ENCODE measurements at places on chromosomes 6 and 20.

- DNase-seq, result no peak
These were observed 52.1 kb upstream of the VSTM2L start for GRCh38 chr20:37850724-37851355.

- DNase-seq, result no peak
These were observed 124.8 kb downstream of the AHI1 start for GRCh38 chr6:135372758-135373157.

- DNase-seq, result no peak
These were observed 374.1 kb upstream of the CITED2 start for GRCh38 chr6:139748353-139749146.

GRCh38 chr6:6760002-6760401, 171.5 kb downstream of the LY86 start:
- DNase-seq, result no peak

DNA sequence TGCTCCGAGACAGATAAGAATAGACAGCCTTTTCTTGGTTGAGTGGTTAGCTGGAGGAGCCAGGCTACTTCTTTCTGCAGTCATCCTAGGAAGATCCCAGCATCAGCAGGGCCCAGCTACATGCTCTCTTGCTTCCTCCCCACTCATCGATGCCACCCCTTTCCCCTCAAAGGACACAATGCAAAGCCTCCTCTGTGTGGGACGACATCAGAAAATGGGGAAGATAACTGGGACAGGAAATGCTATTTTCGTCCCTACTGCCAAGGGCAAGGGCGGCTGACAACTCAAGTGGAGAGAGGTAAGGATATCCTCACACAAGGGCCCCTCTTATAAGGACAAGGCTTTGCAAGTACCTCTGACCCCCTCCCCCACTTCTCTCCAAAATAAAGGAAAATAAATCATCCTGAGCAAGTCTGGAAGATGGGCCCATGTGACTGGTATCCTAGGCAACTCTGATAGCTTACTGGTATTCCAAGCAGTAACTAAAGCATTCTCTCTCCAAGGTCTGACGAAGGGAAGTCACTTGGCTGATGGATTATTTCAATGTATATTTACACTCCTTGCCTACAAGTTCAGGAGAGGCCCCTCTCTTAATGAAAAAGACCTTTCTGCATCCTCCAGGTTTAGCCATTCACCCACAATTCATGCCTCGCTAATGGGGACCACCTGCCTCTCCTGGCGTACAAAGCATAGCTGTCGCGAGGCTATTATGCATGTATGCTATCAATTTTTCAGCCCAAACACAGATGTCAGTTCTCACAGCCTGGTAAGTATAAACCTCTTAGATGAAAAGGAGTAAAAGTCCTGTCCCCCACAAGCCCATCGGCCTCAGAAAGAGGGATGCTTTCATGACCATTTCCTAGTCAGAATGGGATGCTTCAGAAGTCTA, 11.3 kb downstream of the ELMO2 start:
- DNase-seq, result no peak

- DNase-seq, result no peak
These were observed 431.8 kb downstream of the PREX1 start for GRCh38 chr20:48395816-48396546.

- no peak for DNase-seq
These were observed 47.9 kb upstream of the EPB41L1 start for GRCh38 chr20:36106606-36107005.
